ENCODE measurements at places on chromosomes 4 and X.

DNA sequence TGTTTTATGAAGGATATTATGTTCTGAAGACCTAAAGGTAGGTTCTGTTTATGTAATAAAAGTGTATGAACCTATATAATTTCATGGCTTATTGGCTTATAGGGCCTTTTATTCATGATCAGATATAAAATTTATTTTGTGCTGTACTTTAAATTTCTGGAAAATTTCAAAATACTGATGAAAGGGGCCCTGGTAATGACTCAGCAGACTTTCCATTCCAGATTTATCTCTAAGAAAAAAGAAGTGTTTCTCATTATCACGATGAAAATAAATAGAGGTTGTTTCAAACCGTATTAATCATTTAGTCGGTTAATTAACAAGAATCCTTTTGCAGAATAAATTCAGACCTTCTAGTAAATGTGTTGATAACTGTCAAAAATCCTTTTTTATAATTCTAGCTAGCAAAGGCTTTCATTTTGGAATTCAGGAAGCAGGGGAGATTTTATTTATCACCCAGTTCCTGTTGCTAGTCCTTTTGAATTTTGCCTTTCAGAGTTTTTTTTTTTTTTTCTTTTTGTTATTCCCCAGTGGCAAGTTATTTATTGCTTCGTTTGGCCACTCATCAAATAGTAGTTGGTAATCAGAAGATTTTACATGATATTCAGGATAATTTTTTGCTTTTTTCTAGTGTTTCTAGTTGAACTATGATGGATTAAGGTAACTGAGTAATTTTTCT, 5.4 kb upstream of the TAPT1 start:
- DNase-seq: peak; percentile 32

GRCh38 chrX:20463296-20464075, 196.8 kb upstream of the RPS6KA3 start:
- no peak for DNase-seq

- DNase-seq: no peak
Observed at GRCh38 chr4:128844931-128845330, 35.4 kb downstream of the JADE1 start.

DNA sequence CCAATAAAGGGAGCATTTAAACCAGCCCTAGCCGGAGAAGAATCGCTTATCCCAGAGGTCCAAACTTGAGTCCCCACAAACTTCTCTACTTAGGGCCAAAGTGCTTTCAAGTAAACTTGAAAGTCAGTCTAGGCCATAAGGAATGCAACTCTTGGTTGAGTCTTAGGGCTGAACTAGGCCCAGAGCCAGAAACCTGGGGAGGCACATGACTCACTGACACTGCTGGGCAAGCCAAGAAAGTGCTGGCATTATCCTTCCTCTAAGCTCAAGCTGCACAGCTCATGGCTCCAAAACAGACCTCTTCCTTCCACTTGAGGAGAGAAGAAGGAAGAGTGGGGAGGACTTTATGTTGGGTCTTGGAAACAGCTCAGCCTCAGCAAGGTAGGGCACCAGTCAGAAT, 1257.3 kb upstream of the DIAPH2 start:
- no peak for DNase-seq

- DNase-seq: no peak
Observed at GRCh38 chr4:101019941-101020401, 327.4 kb downstream of the PPP3CA start.

DNA sequence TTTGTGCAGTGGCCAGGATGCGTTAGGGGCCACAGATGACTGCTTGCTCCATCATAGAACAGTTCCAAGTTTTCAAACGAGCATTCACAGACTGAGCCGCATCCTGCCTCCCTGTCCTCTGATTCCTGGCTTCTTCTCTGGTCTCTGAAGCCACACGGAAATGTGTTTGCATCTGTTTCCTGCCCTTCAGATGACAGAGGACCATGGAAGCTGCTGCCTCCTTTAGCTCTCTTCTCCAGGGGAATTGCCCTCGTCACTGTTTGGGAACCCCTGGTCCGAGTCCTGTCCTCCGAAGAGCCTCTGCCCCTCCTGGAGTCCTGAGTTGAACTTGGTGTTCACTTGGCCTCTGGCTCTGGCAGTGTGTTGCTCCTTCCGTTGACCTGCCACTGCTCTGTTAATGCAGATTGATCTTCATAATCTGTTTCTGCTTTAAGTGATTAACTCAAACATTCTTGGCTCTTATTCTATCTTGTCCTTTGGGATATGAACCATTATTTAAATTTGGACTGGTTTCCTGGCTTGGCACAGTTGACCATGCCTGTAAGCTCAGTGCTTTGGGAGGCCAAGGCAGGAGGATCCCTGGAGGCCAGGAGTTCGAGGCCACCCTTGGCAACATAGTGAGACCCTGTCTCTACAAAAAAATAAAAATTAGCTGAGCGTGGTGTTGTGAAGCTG, 96.0 kb downstream of the PTTG2 start:
- no peak for DNase-seq

DNA sequence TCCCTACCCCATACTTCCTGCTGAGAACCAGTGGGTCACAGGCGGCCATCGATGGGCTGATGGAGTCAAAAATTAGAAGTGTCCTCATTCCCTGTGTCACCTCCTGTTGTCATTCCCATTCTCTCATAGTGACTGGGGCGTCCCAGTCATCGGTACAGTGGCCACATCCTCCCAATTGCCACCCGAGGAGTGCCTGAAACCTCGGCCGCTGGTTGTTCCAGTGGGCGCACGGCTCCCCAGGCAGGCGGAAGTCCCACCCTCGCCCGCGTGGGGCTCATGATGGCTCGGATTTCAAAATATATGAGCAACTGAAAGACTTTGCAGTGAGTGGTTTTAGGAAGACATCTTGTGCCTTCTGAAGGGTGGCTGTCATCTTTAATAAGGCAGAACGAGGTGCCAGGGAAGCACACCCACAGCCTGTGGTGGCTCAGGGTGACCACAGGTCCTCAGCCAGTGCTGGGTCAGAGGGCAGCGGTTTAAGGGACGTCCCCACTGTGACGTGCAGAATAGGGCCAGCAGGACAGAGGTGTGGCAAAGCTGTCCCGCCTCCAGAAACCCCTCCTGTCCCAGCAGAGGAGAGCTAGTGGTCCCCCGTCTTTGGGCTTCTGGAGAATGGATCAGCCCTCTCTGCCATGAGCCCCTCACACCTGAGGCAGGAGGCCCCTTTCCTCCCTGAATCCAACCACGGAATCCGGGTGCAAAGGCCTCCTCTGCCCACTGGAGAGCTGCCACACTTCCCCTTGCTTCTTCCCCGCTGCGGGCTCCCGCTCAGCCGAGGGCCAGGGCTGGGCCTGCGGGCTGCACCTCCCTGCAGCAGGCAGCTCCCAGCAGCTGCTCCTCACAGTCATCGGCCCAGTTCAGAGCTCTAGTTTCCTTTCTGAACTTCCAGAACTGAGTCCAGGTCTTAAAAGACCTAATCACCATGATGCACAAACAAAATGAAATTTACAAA, 90.4 kb downstream of the ABLIM2 start:
- no peak for DNase-seq

GRCh38 chr4:154807042-154807630, 26.1 kb downstream of the RBM46 start:
- DNase-seq: peak; percentile 83

GRCh38 chrX:132532097-132532496, 43.3 kb upstream of the MBNL3 start:
- DNase-seq: no peak

DNA sequence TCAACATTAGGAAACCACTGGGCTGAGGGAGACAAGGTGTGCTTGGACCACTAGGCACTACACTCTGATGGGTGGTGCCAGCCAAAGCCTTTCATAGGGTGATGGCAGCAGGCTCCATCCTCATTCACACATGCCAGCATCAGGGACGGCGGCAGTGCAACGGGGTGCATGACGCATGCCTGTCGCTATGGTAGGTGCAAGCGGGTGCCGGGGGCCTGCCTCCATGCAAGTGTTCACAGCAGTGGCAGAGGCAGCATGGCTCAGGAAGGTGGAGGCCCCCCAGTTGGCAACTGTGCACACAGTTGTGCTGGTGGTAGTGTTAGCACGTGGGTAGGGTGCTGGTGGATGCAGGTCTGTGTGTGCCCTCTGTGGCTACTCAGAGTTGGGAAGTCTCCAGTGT, 184.1 kb downstream of the RELL1 start:
- no peak for DNase-seq

- DNase-seq: no peak
Observed at GRCh38 chr4:152626790-152627189, 53.0 kb downstream of the TMEM154 start.

GRCh38 chr4:165709973-165710526, 163.0 kb upstream of the TLL1 start:
- DNase-seq: no peak

DNA sequence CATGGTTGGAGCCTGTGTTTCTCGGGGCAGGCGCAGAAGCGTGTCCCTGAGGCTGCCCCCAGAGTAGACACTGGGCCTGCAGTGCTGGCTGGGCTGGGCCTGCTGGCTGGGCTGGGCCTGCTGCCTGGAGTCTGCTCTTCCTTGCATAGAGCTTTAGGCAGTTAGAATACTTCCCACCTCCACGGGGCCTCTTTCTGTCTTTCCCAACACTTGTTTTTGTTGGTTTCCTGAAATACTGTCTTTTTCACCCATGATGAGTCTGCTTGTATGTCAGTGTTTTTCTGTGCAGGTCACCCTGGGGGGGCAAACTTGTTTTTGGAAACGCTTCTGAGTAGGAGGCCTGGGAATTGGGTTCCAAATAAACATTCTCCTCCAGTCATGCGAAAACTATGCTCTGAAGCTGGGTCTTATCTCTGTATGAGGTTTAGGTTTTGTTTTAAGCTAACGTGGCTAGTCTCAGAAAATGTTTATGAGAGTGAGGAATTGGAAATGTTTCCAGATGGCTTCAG, 32.2 kb downstream of the TRMT44 start:
- peak; percentile 88 for DNase-seq

- no peak for DNase-seq
Observed at GRCh38 chr4:10253765-10254164, 137.2 kb upstream of the WDR1 start.

GRCh38 chrX:12978205-12979025, 3.5 kb downstream of the TMSB4X start:
- peak; percentile 58 for DNase-seq

DNA sequence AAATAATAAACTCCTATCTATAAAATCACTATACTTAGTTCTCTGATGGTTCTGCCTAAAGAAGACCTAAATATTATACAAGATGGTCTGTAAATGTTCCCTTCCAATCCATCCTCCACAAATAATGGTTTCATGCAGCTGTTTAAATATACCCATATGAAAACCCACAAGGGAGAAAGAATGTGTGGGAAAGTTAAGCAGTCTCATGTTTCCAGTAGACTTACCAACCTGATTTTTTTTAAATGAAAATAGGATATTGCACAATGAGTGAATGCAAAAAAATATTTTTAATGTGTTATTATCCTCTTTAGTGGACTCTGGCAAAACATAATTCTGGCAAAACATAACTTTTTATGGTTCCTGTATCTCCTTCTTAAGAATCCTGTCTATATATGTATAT, 23.3 kb downstream of the CAMK2D start:
- DNase-seq: peak; percentile 88

GRCh38 chr4:114383721-114384120, 214.9 kb upstream of the UGT8 start:
- DNase-seq: peak; percentile 81

- no peak for DNase-seq
Observed at GRCh38 chr4:127261476-127261875, 371.3 kb upstream of the INTU start.

GRCh38 chr4:142156256-142156655, 519.9 kb downstream of the IL15 start:
- no peak for DNase-seq

DNA sequence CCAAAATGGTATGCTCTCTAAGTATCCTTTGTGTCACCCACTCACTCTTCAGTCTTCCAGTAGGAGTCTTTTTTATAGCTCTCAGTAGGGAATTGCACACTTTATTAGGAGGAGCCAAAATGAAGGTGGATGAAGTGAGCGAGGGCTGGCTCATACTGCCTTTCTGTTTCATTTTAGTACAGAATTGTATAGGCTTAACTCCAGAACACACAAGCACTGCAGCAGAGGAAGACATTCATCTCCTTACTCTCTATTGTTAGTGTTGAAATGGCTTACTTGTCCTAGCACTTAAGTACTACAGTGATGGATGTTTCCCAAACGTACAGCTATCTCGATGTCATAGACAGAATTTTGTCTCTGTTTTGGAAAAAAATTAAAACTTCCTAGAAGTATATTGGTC, 327.3 kb upstream of the ATOH1 start:
- DNase-seq: no peak

DNA sequence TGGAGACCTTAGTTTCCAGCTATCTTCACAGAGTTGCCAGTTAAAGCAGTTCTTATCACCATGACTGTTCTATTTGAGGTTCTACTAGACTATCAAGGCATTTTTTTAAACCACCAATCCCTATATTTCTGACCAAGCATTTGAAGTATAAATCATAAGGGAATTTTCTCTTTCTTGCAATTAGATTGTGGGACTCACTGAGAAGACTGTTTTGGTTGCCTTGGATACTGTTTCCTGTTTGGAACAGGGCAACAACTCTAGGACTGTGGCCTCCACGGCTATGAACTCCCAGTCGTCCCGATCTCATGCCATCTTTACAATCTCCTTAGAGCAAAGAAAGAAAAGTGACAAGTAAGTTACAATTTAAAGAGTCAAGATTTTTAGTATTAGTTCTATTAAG, 11.8 kb downstream of the KIF4A start:
- no peak for DNase-seq

DNA sequence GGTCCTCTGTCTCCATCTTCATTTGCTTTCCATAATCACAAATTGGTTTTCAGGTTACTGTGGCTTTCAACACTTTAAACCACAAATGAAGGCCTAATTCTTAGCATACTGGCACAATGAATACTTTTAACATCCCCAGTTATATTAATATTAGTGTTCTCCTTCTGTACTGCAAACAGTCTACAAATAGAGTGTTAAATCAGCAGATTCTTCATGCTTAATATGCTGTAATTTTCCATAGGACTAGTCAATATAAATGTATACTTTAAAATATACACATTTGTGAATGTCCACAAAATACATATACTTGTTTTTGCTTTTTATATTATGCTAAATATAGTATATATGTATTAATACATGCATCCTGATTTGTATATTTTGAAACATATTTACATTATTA, 72.6 kb downstream of the SH3RF1 start:
- DNase-seq: no peak

DNA sequence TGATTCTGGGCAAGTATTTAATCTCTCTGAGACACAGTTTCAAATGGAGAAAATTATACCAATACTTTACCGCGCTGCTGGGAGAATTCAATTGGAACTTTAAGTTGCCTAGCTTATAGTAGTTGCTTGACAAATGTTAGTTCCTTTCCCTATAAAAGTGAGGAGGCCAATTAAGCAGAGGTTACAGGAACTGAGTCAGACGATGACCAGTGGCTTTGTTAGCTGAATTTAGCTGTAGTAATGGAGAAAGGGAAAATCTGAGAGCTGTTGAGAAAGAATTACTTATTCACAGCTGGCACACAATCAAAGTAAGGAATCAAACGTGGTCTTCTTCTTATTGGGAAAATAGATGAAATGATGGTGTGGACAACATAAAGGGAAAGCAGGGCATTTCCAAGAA, 29.6 kb downstream of the SMARCA1 start:
- DNase-seq: peak; percentile 27

Data from adipocyte (in vitro differentiated cells).